ENCODE measurements at places on chromosomes 1 and 21. TPM values are rescaled to one million over a fixed set of nuclear protein-coding genes. Genes with fewer than 3 reads are reported as not detected.

EFHD2 gene
- 17.7 TPM for total RNA-seq

CFAP141 gene
- total RNA-seq, result not detected

VHLL gene
- total RNA-seq, result 0.92 TPM

SPAG17 gene
- total RNA-seq, result not detected

ALG14 gene
- 3.5 TPM for total RNA-seq

LMX1A gene
- not detected for total RNA-seq

ADORA1 gene
- total RNA-seq, result 0.65 TPM

NMNAT2 gene
- total RNA-seq, result 2.3 TPM

DDR2 gene
- 310 TPM for total RNA-seq

FMO1 gene
- not detected for total RNA-seq

HENMT1 gene
- 1.9 TPM for total RNA-seq

SNX7 gene
- total RNA-seq, result 29.2 TPM

LEPR gene
- 43.2 TPM for total RNA-seq

OR2T35 gene
- not detected for total RNA-seq

OLFML2B gene
- total RNA-seq, result 19.4 TPM

CRABP2 gene
- 13.8 TPM for total RNA-seq

IFT25 gene
- 16.0 TPM for total RNA-seq

CD52 gene
- not detected for total RNA-seq

C1orf87 gene
- total RNA-seq, result not detected

FTCD gene
- total RNA-seq, result 0.65 TPM

BNIPL gene
- 0.26 TPM for total RNA-seq

PIK3C2B gene
- total RNA-seq, result 4.7 TPM

TOR1AIP2 gene
- total RNA-seq, result 96.2 TPM

HSD3B1 gene
- total RNA-seq, result not detected

STUM gene
- total RNA-seq, result under 0.01 TPM

CNKSR1 gene
- 0.07 TPM for total RNA-seq

OR2L5 gene
- not detected for total RNA-seq

OXCT2 gene
- total RNA-seq, result 1.8 TPM

CD84 gene
- not detected for total RNA-seq

CDA gene
- total RNA-seq, result 0.92 TPM

TFAP2E gene
- 0.33 TPM for total RNA-seq

LRRC7 gene
- total RNA-seq, result not detected

CRYBG2 gene
- total RNA-seq, result not detected

LDLRAD1 gene
- not detected for total RNA-seq

CELA2A gene
- not detected for total RNA-seq

MMP23B gene
- 8.2 TPM for total RNA-seq

OR10J1 gene
- total RNA-seq, result not detected
